Amniotic stem cell (primary cell): ENCODE measurements at places on chromosomes 4 and X.

GRCh38 chr4:76882630-76883029 is 15.3 kb downstream of the SOWAHB start:
- DNase-seq, result no peak

GRCh38 chr4:120545391-120545790 is 377.1 kb downstream of the PRDM5 start:
- DNase-seq, result no peak

- DNase-seq, result no peak
These were observed 168.5 kb upstream of the STK26 start for GRCh38 chrX:131854581-131854980.

- no peak for DNase-seq
These were observed 155.2 kb upstream of the PPP1R2C start for GRCh38 chrX:42933187-42933586.

- no peak for DNase-seq
These were observed 111.7 kb upstream of the PDHA2 start for GRCh38 chr4:95728145-95728544.

DNA sequence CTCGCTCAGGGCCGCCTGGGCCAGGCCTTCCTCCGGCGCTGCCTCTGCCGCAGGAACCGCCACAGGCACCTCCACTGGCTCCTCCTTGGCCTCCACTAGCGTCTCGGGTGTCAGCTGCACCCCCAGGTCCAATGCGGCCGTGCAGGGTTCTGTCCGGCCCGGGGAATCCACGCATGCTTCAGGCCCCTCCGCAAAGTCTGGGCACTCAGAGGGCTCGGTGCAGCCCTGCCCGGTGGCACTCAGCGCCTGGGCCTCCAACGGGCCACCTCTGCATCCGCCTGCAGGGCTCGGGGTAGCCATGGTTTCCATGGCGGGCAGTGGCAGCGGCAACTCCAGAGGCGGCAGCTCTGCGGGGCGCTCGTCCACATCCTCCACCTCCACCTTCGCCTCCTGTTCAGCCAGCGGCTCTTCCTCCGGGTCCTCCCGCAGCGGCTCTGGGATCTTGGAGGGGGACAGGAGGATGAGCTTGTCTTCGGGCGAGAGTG is 74.9 kb upstream of the UCP1 start:
- no peak for DNase-seq

GRCh38 chr4:155353923-155354540 is 22.7 kb downstream of the MAP9 start:
- peak; percentile 41 for DNase-seq

DNA sequence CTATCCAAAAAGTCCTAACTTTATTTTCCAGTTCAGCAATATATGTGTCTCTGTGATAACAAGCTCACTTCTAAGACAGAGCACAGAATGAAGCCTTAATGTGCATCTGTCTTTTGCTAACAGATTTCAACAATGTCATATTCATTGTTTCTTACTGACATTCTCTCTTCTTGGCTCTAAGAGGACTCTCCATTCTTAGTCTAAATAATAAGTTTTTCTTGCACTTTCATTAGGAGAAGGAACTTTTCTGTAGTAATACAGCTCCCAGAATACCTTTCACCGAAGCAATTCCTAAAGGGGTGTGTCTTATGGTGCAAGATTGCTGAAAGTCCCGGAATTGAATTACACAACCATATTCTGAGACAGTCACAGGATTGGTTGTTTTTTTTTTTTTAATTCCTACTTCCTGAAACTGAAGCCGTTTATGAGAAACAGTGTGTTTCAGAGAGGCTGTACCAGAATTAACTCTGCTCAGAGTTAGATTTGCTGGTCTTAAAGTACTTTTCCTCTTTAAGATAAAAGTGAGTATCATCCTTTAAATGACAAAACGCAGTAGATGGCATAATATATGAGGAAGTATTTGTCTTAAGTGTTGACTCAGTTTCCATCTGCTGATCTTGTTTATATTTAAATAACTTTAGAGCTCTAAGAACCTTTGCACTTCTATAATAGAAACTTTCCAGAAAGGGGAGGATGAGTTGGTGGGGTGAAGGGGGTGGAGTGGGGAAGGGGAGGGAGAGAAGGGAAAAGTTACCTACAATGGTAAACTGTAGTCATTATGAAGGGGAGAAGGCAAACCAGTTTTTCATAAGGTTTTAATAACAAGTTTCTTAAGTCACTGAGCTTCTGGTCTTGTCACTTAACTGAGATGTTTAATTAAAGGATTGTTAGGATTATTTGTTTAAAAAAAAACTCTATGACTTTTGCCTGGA is at the start of gene ALPK1:
ALPK1 (plus strand) TSS at position 421 of the 932 bp plus-strand sequence.
- peak; percentile 80 for DNase-seq

DNA sequence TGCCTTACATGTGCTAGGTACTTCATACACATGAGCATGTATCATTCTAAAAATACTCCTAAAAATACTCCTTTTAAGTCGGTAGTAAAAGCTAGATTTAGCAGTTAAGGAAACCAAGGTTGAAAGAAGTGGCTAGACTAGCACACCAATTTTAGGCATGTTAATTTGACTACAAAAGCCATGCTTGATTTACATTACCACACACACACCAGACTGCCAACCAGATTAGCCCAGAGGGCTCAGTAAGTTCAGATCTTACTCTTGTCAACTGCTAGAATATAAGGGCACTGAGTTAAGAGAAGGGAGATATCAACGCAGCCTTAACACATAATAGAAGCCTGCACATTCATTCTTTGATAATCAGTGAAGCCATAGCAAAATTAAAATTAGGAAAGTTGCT is 117.9 kb downstream of the MID1IP1 start:
- no peak for DNase-seq

GRCh38 chr4:4640692-4641091 is 98.8 kb upstream of the STX18 start:
- DNase-seq, result no peak

- no peak for DNase-seq
These were observed 96.5 kb upstream of the MYOZ2 start for GRCh38 chr4:119039160-119039559.

GRCh38 chr4:171348090-171348489 is 465.1 kb upstream of the GALNTL6 start:
- DNase-seq, result no peak

GRCh38 chrX:17740137-17741122 is 3.1 kb downstream of the SCML1 start:
- DNase-seq, result no peak

GRCh38 chrX:136354201-136354600 is 53.4 kb downstream of the ADGRG4 start:
- DNase-seq, result no peak

DNA sequence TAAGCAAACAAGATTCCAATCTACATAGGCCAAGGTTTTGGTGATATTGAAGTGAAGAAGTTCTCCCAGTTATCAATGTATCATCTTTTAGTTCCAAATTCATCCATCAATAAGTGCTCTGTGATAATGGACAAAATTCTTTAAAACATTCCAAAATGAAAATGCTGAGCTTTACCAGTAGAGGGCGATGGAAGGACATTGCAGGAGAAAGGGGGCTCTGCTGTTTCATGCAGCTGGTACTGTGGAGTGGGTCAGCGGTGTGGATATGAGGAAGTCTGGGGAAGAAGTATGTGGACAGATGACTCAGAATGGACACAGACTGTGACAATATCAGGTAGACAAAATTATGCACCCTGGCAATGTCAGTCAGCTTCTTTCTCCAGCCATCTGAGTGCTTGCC is 46.6 kb upstream of the HS6ST2 start:
- peak; percentile 0 for DNase-seq

DNA sequence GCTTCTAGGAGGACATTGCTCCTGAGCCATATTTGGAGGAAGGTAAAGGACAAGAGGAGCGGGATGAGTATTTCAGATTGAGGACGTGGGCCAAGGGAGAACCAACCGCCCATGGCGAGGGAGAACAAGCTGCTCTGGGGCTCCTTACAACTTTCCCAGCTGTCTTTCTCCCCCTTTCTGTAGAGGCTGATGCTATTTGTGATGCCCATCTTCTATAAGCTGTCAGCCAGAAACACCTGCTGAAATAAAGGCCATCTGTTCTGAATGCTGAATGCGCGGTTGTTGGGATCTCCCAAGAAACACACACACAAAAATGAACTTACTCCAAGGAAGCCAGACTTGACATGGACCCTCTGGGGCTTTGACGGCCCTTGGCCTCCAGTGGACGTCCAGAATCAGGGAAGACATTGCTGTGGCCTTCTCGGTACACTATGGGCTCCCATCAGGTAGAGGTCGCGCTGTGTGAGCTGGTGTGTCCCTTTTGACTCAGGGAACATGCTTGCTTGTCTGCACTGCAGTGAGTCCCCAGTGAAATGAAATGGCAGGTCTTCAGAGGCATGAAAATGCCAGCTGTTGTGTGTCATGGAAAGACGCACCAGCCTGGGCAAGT is 30.9 kb downstream of the RWDD4 start:
- no peak for DNase-seq

DNA sequence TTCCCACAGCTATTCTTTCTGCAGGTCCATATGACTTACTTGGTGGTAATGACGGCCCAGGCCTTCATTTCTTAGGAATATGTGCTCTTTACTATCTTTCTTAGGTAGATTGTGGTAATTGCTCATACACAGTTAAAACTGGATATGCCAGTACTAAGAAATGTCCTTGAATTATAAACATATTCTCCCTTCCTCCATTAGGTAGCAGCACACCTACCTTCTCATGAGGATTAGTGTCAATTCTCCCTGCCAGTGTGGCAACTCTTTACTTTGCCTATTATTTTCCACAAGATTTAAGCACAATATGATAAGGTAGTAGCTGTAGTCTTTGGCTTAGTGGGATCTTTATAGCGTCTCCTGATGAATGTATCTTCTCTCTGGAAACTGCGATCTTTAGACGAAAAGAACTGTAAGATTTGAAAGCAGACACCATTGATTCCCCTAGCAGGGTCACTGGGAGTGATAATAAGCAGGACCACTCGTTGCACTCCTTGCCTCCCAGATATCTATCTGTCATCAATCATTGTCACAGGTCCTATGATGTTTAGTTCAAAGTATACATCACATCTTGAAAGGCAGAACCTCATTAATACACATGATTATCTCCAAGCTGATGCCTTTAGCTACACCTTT is 1240.7 kb downstream of the C4orf33 start:
- DNase-seq, result peak; percentile 0

GRCh38 chr4:141309874-141310273 is 89.2 kb downstream of the ZNF330 start:
- DNase-seq, result no peak

DNA sequence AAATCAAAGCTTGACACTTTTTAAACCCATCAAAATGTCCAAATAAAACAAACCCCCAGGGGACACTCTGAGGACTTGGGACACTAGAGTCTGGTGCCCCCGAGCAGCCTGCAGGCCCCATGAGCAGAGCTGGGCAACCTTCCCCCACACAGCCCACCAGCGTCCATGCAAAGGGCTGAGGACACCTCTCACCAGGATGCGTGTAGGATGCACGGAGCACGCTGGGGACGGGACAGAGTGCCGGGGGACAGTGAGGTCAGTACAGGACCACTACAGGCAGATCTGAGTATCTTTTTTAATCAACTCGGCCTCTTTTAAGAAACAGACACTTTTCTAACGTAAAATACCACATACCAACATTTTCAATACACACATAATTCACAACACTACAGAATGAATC is 6.9 kb downstream of the GAK start:
- no peak for DNase-seq

GRCh38 chr4:85967872-85968271 is 392.0 kb downstream of the MAPK10 start:
- DNase-seq, result no peak

- no peak for DNase-seq
These were observed 367.3 kb upstream of the CASK start for GRCh38 chrX:42290608-42291007.

GRCh38 chrX:33987458-33987857 is 144.7 kb downstream of the FAM47A start:
- DNase-seq, result no peak

GRCh38 chr4:179989975-179990374 is 2253.2 kb upstream of the TENM3 start:
- DNase-seq, result no peak

DNA sequence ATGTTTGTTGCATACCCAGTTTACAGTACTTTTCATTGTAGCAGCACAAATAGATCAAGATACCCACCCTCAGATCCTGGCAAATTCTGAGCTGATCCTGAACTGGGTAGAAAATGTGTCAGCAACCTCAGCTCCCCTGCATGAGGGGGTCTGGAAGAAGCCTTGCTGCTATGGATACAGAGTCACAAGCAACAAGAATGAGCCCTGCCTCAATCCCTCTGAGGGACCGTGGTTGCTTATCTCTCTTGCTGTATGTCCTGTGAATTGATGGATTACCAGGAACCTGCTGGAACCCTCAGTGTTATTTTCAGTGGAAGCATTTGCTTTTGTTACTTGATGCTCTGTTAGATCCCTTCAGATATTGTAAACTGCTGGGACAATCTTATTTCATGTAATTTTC is 331.0 kb downstream of the STIM2 start:
- DNase-seq, result no peak

GRCh38 chr4:127143460-127144195 is 489.1 kb upstream of the INTU start:
- no peak for DNase-seq

GRCh38 chrX:78140206-78140605 is 756 bp upstream of the TAF9B start:
- DNase-seq, result no peak

DNA sequence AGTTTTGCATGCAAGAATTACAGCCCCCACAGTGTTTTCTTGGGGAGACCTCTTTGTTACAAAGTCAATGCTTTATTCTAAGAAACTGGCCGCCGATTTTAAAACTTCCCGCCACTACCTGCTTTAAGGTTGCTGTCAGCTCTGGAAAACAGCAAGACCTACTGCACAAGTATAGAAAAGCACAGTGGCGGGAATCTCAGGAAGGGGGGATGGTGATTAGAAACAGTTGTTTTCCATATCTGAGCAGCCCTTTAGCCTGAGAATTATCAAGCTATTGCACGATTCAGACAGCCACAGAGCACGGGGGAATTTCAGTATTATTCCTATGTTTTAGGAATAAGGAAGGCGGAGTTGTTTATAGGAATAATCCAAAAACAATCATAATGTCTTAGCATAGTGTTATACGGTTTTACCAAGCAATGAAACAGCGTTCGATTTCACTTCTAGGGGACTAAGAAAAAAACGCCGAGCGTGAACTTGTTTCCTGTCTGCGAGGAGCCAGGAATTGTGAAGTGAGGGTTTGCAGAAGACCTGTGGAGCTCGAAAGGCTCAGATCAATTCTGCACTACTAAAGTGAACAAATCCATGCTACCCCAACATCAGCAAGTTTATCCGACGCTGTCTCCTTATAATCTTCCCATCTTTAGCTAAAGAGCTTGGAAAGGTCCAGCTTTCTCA is 81.3 kb downstream of the HMGN5 start:
- no peak for DNase-seq

- DNase-seq, result no peak
These were observed 91.1 kb downstream of the SLC4A4 start for GRCh38 chr4:71429962-71430361.

DNA sequence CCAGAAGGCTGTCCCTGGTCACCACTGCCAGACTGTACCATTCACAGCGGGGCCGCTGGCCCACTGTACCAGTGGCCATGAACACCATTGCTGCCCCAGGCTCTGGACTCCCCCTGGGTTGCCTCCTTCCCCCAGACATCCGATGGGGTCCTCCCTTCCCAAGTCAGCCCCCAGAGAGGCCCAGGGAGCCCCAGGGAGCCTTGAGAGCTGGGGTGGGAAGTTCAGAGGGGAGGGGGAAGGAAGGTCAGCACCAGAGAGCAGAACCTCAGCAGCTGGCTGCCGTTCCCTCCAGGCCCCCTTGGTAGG is 441 bp upstream of the ARHGAP4 start:
- no peak for DNase-seq
